ENCODE measurements at places on chromosomes 6 and 20.
A peak's percentile ranks its signal among the peaks of the same experiment; 100 is the strongest.

GRCh38 chr6:45480752-45481415, 103.2 kb upstream of the SUPT3H start:
- DNase-seq, result no peak

GRCh38 chr6:105882121-105882803, 203.9 kb upstream of the PRDM1 start:
- DNase-seq, result no peak

DNA sequence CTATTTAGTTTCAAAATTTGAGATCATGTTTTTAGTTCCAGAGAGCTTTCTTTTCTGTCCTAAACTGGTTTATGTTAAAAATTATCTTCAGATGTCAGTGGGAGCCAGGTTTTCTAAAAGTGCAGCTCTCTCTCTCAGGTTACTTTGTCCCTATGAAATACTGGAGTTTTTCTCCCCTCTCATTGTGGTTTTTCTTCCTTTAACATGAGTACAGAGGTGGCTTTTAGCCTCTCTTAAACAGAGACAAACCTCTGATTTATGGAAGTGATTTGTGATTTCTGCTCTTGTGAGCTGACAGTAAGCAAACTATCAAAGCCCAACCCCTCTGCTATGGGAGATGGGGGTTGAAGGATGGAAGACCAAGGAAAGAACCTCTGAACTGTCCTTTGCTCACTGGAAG, 85.7 kb downstream of the LIN28B start:
- no peak for DNase-seq

GRCh38 chr6:151723152-151723551, 84.3 kb upstream of the ESR1 start:
- no peak for DNase-seq

GRCh38 chr6:111843347-111844147, 29.7 kb downstream of the FYN start:
- no peak for DNase-seq

GRCh38 chr20:54204063-54204462, 3.8 kb upstream of the PFDN4 start:
- DNase-seq, result no peak

DNA sequence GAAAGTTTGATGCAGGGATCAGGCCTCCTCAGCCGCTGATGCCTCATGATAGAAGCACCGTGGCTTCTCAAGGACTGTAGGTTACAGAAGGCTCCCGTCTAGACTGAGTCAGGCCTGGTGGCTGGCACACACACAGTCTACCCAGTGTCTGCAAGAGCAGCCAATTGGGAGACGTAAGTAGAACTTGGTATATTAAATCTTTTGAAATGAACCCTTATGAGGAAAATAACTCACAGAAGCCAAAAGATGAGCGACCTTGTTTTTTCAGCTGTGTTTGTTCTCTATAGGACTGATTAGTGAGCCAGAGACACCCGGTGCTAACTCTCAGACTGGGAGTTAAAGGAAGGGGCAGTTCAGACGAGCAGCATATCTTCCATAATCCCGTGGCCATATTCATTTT, 5.9 kb upstream of the PDE10A start:
- DNase-seq, result no peak

GRCh38 chr6:158066136-158066781, 84.6 kb downstream of the SYNJ2 start:
- no peak for DNase-seq

GRCh38 chr20:5369629-5370028, 52.9 kb upstream of the PROKR2 start:
- no peak for DNase-seq

DNA sequence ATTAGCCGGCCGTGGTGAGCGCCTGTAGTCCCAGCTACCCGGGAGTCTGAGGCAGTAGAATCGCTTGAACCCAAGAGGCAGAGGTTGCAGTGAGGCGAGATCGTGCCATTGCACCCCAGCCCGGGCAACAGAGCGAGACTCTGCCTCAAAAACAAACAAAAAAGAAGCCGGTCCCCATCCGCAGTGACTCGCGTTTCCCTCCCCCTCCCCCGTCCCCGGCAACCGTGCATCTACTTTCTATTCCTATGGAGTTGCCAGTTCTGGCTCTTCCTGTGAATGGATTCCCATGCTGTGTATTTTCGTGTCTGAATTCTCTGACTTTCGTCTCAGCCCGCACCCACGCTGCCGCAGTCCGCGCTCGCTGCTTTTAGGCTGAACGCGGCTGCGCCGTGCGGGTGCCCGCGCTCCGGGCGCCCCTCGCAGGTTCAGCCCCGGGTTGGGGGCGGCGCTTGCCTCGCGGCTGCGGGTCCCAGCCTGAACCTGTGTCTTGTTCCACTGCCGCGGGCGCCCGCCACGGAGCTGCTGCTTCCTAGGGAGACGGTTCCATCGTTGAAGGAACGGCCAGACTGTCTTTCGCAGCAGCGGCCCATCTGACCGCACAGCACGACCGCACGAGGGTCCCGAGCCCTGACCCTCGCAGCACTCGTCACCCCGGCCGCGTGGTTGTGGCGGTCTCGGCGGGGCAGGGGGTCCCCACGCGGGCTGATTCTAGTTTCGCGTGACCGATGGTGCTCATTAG, 1.1 kb upstream of the MRGBP start:
- no peak for DNase-seq

DNA sequence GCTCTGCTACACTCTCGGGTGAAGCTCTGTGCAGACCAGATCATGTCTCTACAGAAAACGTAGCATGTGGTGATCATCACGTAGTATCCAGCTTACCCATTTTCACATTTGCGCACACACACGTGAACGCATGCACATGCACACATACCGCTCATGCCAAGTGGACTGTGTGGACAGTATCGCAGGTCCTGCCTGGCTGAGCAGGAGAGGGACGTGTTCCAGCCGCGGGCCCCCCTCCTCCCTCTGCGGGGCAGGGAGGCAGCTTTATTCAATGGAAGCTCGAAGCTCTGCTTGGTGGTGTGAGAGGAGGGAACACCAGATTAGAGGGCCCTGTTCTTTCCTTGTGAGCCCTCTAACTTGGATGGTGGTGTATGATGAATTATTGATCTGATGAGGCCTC, 51.1 kb downstream of the CDH26 start:
- DNase-seq, result no peak

DNA sequence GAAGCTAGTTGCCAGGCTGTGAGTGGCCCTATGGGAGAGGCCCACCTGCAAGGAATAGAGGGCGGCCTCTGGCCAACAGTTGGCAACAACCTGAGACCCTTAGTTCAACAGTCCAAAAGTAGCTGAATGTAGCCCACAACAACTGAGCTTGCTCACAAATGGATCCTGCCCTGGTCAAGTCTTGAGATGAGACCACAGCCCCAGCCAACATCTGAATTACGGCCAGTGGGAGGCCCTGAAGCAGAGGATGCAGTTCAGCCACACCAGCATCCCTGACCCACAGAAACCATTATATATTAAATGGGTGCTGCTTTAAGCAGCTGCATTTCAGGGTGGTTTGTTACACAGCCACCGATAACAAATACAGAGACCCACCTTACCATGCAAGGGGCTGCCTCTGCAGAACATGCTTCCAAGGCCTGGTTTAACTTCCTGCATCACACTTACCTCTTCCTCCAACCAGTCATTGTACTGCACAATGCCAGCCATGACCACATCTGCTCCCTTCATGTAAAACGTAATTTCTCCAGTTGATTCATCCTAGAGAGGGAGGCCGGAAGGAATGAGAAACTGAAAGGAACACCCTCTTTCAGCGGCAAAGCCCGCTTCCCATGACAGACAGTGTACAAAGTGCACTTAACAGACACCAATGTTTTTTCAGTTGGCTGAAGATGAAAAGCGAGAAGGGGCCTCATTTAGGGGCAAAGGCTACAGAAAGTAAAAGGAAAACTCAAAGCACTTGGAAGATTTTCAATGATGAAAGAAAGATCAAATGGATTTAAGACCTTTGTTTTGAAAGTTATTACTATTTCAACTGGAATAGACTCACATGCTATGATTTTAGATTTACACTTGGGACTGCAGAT, 86.2 kb upstream of the NFATC2 start:
- DNase-seq, result peak; percentile 37

GRCh38 chr6:167130712-167131684, 8.1 kb downstream of the CCR6 start:
- DNase-seq, result no peak

DNA sequence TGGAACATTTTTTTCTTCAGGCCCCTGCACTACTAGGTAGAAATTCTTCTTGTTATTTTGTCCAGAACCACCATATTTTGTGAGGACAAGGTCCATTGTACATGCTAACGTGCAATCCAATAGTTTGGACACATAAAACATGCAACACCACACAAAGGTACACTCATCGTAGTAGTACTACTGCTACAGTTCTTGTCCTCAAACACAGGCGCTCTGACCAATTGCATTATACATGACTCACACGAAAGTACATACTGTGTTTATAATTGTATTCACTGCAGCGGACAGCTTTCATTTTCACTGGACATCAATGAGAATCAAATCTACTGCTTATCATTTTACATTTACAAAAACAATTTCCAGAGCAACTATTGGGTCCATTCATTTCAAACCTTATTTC, 15.3 kb upstream of the SMLR1 start:
- DNase-seq, result no peak
